ENCODE measurements at places on chromosomes 4 and X.

DNA sequence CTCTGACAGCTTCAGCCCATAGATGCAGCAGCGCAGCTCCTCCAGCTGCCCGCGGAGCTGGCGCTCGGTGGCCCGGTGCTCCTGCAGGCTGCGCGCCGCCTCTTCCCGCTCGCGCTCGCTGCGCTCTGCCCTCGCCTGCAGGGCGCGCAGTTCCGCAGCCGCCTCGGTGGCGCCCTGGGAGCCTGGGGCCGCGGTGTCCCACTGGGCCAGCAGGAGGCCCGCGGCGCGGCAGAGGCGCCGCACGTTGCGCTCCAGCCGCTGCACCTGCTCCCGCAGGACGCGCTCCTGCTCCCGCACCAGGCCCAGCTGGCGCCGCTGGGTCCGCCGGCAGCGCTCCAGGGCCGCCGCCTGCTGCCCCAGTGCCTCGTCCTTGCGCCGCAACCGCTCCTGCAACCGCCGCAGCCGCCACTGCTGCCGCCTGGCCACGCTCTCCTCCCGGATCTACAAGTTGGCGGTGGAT lies 10.1 kb downstream of the C4orf50 start:
- no peak for DNase-seq

- no peak for DNase-seq
Observed at GRCh38 chr4:8886612-8887406, 15.2 kb upstream of the HMX1 start.

- DNase-seq, result no peak
Observed at GRCh38 chrX:107603429-107604159, 24.7 kb upstream of the PRPS1 start.

DNA sequence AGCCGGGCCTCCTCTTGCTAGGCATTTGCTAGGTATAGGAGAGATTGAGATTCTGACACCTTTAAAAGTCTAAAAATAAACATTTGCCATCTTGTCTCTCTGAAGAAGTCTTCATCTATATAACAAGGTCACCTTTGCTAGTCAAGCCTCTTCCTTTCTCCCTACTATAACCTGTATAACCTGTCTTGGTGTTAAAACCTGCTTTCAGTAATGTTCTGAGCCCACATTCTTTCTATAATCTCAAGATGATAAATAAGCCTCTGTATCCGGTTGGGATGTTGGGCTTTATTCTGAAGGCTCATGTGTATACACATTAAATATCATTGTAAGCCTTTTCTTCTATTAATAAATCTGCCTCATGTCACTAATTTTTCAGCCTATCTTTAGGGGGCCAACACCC lies 10.2 kb downstream of the ASIC5 start:
- DNase-seq, result no peak

- no peak for DNase-seq
Observed at GRCh38 chr4:82954212-82954611, 53.7 kb downstream of the THAP9 start.

DNA sequence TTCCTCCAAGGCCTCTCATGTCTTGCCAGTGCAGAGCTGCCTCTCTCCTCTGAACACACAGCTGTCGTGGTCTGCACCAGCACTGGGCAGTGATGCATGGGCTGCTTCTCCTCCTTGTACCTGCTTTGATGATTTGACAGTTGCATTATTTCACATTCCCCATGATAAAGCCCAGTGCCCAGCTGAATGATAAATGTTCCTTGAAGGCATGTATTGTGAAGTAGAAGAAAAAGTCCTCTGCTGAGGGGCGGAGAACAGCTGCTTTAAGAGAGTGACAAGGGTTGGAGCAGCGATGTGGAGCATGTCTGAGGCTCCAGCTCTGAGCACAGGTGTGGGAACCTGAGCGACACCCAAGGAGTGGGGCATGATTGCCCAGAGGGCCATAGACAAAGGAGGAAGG lies 21.1 kb upstream of the TRIM2 start:
- no peak for DNase-seq

DNA sequence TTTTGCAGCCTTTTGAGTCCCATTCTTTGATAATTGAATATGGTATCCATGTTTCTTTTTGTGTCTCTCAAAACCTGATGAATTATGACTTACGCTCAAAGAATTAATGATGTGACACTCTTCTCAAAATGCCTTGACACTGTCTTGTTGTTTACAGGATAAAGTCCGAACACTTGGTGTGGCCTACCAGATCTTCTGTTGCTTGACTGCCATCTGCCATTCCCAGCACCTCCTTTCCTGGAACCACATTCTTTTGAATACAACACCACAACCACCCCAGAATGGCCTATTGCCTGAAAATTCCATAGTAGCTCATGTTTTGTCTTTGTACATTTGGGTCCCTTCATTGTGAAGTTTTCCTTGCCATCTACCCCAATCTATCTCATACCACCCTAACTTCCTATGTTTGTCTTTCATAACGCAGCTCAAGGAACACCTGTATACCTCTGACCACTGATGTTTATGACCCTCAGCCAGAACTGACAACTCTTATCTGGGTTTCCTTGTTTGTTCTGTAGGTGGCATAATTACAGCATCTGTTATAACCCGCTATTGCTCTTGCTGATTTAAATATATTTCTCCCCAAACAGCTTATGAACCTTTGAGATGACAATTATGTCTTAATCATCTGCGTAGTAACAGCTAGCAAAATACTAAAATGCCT lies 991.3 kb downstream of the RAB28 start:
- DNase-seq, result no peak

DNA sequence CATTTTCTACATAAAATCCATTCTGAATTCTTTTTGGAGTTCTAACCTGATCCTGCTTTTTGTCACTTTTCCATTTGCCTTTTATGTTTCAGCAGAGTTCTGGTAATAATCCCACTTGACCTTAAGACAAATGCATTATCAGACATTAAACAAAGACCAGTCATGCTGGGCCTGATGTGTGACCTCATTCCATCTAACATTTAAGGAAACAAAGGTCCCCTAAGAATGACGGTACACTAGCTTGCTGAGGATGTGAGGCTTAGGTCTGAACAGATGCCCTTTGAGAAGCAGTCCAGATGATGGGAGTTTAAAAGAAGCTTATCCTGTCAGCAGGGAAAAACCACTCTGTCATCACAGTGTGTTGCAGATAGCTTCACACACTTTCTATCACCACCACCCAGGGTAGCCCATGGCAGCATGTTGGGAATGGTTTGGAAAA lies 38.1 kb upstream of the PDE5A start:
- no peak for DNase-seq

DNA sequence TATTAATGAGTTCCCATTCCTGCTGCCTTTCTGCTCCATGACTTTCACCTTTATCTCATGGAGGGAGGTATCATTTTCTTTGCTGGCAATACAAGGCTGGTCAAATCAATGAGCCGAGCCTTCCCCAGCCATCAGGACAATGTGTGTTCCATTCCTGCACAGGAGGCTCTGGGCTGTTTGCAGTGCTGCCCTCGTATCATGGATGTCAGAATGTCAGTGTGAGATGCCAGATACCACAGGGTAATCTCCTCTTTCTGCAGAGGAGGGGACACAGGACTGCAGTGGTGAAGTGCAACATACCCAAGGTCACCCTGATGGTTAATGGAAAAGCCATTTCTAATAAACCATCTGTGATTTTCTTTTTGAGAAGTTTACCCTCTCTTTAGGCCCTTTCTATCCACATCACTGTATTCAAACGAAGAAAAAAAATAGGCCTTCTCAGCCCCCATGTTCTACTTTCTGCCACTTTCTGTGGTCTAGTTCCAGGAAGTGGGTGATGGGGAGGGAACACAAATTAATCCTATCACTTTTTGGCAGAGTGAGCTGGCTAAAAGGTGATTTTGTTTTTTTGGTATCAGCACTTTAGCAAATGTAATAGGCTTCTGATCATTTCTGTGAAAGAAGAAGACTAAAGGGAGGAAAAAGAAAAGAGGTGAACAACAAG lies 490.2 kb upstream of the BOD1L1 start:
- no peak for DNase-seq

DNA sequence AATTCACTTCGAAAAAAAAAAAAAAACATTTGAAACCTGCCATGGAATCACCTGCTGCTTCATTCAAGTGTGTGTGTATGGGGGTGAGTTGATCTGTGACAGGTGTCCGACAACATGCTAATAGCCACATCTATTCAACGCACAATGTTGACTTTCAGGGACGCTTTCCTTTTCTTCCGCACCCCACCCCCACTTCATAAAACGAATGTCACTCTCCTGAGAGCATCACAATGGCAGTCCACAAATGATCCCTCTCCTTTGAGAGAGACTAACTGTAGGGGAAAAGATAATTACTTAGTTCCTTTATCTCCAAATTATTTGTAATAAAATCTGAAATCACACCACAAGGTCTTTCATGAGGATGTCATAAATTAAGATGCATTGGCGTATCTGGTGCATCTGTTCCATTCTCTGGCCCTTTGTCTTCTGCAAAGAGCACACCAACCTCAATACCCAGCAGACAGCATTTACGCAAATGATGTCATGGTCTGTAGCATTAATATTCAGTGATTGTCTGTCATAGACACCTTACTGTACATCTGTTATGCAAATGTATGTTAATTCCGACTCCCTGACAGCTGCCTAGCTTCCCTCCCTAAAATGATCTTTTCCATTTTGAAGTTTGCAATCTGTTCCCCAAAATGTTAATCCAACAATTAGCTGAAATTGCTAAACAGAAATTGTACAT lies 640.0 kb upstream of the BOD1L1 start:
- DNase-seq, result no peak

GRCh38 chr4:142861351-142861750 lies 15.2 kb upstream of the INPP4B start:
- DNase-seq, result no peak

DNA sequence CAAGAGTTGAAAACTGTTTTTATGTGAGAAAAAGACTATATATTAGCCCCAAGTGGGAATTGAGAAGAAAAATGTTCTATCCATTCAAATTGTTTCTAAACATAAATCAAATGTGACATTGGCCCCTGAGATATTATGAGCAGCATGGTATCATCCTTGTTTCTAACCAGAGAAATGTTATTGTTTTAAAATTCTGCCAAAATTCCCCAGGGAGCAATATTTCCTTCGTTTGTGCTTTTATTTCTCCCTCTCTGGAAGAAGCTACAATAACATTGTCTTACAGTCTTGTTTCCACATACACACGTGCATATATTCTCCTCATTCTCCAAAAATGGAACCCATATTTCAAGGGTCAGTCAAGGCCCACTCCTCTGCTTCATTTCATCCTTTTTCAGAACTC lies 46.7 kb downstream of the MAGEB17 start:
- DNase-seq, result no peak

GRCh38 chr4:148062301-148062950 lies 330.5 kb downstream of the ARHGAP10 start:
- DNase-seq, result no peak

- no peak for DNase-seq
Observed at GRCh38 chrX:7596822-7597221, 246.1 kb upstream of the VCX start.

GRCh38 chr4:56914336-56914735 lies 6.6 kb downstream of the REST start:
- DNase-seq, result no peak

DNA sequence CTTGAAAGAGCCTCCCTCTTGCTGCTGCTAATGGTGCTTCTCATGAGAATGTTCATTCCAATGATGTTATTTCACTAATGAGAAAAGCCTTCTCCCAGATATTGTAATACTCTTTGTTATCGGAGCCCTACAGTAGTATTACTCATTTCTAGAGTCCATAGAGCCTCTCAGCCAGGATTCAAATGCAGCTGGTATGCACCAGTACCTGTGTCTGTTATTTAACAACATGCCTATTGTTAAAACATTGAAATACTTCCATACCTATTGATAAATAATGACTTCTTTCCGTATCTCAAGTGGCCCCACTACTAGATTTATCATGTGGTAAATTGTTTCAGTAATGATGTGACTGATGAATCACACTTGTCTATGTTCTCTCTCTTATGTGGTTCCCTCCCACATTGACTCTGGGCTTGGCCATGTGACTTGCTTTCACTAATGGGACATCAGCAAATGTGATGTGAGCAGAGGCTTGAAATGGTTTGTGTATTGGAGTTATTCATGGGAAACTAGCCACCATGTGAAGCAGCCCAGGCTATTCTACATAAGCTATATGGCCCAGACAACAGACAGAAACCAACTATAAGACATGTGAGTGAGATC lies 207.6 kb downstream of the THOC2 start:
- no peak for DNase-seq

DNA sequence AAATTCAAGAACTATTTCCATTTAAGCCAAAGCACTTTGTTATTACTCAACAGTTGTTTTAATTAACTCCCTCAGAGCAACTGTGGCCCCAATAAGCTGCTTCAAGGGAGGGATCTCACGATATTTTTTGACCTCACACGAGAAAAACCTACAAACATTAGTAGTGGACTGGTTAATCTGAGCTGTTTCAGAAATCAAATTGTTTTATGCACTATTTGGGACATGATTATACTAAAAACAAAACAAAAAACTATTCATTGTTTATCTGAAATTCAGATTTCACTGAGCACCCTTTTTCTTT lies 74.3 kb downstream of the DCHS2 start:
- DNase-seq, result no peak

DNA sequence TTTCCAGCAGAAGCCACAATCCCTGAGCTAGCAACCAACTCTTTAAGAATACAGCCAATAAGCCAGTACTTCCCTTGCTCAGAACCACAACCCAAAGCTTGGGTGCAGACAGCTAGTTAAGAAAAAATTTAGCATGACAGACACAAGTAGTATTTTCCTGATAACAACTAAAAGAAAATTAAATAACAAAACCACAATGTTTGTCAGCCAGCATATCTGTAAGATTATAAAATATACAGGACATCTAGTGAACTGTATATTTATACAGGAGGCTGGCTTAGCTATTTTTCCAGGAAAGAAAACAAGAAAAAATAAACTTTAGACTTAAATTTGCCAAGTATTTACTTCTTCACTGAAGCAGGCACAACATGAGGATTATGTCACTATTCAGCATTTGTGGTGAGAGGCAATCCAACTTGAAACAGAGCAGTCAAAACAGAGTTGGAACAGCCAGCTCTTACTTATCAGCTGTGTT lies 6.6 kb downstream of the PF4V1 start:
- no peak for DNase-seq

Data from kidney capillary endothelial cell (primary cell).